ENCODE measurements at places on chromosomes 12 and 14.
A peak's percentile ranks its signal among the peaks of the same experiment; 100 is the strongest.

DNA sequence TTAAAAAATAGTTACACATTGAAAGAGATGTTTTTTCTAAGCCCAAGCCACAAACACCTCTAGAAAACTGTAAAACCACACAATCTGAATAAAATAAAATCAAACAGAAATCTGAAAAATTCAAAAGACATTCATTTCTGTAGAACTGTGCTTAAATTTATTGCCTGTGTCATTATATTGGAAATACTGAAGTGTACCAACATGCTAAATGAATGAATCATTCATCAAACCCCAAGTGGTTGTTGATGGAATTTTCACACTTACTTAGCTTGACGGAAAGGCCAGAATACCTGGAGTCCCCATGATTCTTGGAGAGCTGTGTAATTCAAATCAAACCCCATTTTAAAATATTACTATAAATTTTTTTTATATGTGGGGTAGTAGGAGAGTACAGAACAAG is 2.7 kb downstream of the KITLG start:
- DNase-seq, result no peak

DNA sequence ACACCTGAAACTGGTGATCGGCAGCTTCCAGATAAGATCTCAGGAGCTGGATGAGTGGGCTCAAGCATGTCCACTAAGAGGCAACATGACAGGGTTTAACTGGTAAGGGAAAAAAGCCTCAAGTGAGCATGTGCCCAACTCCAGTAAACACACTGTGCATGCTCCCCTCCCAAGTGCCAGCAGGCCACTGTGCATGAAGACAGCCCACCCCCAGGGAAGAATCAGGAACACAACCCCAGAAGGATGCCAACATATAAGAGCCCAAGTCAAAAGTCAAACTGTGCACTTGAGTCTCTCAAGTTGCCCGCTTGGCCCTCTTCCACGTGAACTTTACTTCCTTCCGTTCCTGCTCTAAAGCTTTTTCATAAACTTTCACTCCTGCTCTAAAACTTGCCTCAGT is 311.3 kb upstream of the PRKD1 start:
- no peak for DNase-seq

DNA sequence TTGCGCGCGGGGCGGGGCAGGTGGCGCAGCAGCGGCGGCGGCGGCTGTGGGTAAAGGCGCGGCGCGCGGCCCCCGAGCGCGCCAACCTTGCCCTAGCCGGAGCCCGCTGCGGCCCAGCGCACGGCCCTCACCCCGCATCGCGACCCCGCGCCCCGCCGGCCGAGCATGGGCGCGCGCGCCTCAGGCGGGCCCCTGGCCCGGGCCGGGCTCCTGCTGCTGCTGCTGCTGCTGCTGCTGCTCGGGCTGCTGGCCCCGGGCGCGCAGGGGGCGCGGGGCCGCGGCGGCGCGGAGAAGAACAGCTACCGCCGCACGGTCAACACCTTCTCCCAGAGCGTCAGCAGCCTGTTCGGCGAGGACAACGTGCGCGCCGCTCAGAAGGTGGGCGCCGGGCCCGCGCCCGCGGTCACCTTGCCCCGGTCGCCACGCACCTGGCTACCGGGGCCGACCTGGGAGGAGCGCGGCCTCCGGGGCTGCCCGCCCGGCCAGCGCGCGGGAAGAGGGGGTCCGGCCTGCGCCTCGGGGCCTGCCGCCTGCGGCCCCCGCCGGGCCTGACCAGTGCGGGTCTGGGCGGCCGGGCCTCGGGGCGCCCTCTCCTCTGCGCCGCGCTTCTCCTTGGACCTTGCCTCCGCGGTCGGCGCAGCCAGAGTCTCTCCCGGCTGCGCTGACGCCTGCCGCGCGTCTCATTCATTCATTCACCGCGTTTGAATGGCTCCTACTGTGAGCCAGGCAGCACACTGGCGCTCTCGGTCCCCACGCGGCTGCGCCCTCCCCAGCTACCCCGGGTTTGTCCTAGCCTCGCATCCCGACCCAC is at the start of gene BRI3BP:
Gene BRI3BP (plus strand): TSS at position 20 of the 811 bp plus-strand sequence. CDS start 146 bp downstream, at position 166.
- DNase-seq, result peak; percentile 12

DNA sequence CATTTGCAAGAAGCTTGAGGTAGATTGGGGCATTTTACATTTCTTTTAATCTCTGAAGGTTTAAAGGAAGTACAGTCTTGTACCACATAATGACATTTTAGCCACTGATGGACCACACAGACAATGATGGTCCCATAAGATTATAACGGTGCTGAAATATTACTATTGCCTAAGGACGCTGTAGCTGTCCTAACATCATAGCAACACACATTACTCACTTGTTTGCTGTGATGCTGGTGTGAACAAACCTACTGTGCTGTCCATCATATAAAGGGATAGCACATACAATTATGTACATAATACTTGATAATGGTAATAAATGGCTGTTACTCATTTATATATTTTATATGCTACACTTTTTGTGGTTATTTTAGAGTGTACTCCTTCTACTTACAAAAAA is 127.1 kb upstream of the CPNE8 start:
- DNase-seq, result no peak

DNA sequence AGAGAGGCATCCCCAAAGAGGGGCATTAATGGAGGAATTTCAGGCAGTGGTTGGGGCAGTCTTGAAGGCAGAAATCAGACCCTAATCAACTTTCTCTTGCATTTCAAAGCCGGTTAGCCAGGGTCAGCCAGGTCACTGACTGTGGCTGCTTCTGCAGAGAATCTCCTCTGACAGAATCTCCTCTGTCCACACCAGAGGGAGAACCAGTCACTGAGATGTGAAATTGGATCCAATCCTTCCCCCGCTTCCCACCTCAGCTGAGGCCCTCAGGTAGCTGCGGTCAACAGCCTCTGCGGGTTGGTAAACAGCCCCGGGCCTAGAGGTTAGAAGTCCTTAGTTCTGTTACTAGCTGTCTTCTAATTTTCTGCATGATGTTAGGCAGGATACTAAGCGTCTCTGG is 39.8 kb upstream of the NUAK1 start:
- no peak for DNase-seq

DNA sequence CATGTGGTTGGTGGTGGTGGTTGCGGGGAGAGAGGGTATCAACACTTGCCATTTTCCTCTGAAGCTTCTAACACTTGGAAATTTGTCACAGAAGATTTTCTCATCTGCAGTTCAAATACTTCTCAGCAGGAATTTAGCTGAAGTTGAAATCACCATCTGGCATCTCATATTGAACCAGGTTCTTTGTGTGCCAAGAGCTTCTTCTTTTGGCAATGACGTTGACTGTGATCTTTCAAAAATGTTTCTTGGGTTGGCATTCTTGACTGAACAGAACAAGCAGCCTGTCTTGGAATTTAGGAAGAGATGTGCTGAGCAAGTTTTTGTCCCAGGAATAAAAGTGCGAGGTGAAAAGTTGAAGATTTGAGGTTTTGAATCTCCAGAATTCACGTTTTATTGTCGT is 8.7 kb upstream of the NIN start:
- DNase-seq, result no peak

- DNase-seq, result no peak
Measured at GRCh38 chr12:73506611-73507010, 1031.0 kb upstream of the ATXN7L3B start.

DNA sequence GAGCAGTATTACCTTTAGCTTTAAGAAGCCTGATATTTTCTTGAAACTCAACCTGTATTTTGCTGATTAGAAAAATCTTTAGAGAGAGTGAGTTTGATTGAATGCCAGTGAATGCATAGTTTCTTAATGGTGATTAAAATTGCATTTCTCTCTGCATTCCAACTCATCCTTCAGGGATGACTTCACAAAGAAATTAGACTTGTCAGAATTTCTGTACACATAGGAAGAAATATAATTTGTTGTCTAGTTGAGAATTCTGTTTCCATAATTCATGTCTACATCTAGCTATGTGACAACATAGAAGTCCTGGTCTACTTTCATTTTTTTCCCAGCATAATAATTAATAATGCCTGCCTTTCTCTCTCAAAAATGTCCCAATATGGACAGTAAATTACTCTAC is 136.6 kb downstream of the OTOGL start:
- DNase-seq, result no peak

- DNase-seq, result no peak
Measured at GRCh38 chr14:100684154-100684553, 42.5 kb upstream of the DLK1 start.

GRCh38 chr14:105356927-105357326 is 41.4 kb upstream of the TEX22 start:
- DNase-seq, result no peak

- DNase-seq, result no peak
Measured at GRCh38 chr14:92649934-92650545, 98.4 kb downstream of the LGMN start.

GRCh38 chr12:47277972-47278448 is 198.3 kb upstream of the AMIGO2 start:
- DNase-seq, result no peak

DNA sequence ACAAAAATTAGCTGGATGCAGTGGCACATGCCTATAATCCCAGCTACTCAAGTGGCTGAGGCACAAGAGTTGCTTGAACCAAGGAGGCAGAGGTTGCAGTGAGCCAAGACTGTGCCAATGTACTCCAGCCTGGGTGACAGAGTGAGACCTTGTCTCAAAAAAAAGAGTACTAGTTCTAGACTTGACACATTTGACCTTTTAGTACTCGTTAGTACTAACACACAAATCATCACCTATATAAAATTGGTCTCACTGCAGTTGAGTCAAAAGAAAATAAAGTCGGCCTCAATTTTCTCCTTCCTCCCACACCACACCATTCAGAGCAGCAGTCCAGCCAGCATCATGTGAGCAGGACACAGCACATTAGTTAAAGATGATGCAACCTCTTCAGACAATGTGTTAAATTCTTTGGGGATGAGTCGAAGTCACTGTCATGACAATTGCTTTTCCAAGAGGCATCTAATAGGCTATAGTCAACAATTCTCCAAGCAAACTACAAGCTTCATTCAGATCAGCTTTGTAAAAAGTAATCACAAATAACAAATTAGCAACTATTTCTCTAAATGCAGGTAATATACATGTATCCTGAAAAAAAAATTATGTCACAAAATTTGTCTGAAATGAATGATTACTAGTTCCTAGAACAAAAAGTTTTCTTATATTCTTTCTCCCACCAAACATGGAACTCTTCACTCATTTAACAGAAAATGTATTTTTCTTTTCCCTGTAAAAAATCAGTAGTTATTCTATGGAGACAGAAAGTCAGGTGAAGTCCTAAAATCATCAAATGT is 55.6 kb downstream of the CLIP1 start:
- DNase-seq, result no peak

DNA sequence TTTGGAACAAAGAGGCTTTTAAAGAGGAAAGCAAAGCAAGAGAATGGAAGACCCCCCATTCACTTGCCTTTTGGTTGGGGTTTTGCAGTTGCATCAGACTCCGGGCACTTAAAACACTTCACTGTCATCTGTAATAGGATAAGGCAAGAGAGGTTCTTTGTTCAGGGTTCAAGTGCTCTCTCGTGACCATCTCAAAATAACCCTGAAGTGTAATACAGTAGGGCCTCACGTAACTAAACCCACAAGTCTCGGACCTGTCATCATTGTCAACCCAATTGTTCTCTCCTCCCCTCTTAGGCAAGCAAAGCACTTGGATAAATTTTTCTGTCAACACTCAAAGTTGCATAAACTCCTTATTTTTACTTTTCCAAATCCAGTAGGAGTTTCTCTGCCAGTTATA is 26.9 kb upstream of the MYBPC1 start:
- DNase-seq, result no peak

DNA sequence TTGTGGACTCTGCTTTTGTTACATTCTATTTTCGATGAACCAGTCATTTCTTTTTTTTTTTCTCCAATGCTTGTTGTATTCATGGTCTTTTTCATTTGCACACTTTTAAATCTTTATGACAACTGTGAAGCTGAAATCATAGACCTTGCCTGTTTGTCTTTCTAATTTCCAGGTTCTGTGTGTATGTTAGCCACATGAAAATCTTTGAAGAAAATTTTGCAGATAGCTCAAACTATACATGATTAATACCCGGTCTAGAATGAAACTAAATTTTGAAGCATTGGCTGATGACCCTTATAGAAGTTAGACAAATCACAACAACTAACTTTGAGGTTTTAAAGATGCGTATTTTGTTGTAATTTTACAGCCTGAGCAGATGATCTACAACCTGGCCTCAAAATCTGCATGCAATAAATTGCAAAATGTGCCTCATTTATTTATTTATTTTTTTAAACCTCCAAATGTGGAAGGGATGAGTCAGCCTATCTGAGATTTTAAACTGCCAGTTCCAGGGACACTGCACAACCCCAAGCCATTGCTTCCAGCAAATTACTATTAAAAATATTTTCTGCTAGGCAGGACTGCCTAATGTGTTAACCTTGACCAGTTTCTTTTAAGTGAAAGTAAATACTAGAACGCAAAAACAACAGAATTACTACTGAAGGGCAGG is 96.3 kb upstream of the NAV3 start:
- no peak for DNase-seq

- no peak for DNase-seq
Measured at GRCh38 chr12:92398565-92399309, 253.1 kb upstream of the BTG1 start.

DNA sequence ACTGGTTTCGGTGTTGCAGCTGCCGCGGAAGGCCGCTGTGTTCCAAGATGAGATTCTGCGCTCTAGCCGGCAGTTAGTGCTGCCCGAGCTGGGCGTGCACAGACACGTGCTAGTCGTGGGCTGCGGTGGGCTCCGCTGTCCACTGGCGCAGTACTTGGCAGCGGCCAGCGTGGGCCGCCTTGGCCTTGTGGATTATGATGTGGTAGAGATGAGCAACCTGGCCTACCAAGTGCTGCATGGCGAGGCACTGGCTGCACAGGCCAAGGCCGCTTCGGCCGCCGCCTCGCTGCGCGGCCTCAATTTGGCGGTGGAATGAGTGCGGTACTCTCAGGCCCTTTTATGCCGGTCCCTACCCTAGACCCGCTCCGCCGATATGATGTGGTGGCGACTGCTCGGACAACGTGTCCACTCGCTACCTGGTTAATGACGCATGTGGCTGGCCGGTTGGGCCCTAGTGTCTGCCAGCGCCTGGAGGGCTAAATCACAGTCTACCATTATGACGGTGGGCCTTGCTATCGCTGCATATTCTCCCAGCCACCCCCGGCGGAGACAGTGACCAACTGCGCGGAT is 102.2 kb downstream of the SNAPC1 start:
- no peak for DNase-seq

GRCh38 chr12:68771223-68771925 is 25.4 kb downstream of the SLC35E3 start:
- DNase-seq, result no peak

DNA sequence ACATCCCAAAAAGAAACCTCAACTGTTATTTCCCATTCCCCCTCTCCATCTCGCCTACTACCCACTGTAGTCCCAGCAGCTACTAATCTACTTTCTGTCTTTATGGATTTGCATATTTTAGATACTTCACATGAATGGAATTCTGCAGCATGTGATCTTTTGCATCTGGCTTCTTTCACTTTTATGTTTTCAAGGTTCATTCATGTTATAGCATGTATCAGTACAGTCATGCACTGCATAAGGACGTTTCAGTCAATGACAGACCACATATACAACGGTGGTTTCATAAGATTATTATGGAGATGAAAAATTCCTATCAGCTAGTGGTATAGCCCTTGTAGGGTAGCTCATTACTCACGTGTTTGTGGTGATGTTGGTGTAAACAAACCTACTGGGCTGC is 24.5 kb downstream of the PCNX4 start:
- no peak for DNase-seq
